ENCODE measurements at places on chromosomes 12 and 14.

GRCh38 chr14:68233101-68233784 is 413.7 kb downstream of the RAD51B start:
- DNase-seq = no peak

GRCh38 chr12:48012070-48012469 is 7.8 kb upstream of the COL2A1 start:
- no peak for DNase-seq

- DNase-seq = no peak
Observed at GRCh38 chr12:39435531-39435930, 7.4 kb downstream of the KIF21A start.

DNA sequence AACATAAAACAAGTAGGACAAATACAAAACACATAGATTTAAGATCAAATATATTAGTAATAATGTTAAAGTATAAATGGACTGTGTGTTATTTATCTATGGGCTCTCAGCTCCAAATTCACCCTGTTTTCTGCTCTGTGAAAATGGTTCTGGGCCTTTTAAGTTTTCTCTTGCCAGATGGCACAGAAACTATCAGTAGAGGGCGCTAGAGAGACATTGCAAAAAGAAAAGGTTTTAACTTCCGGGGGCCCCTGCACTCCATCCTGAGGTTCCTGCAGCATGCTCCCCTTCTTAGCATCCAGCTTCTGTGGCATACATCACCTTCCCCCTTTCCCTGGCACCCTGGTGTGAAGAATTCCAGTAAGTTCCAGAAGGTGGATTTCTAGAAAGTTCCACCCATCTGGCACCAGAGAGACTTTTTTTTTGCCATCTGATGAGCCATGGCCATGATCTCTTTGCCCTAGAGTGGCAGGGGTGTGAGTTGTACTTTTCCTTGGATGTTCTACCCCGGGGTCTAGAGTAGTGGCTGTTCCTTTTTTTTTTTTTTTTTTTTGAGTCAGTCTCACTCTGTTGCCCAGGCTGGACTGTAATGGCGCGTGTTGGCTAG is 29.3 kb downstream of the ZCRB1 start:
- no peak for DNase-seq

GRCh38 chr12:64743206-64743605 is 16.0 kb downstream of the GNS start:
- no peak for DNase-seq
